ENCODE measurements at places on chromosomes 6 and 20.

- no peak for DNase-seq
Measured at GRCh38 chr6:166855416-166855815, 100.9 kb downstream of the RNASET2 start.

DNA sequence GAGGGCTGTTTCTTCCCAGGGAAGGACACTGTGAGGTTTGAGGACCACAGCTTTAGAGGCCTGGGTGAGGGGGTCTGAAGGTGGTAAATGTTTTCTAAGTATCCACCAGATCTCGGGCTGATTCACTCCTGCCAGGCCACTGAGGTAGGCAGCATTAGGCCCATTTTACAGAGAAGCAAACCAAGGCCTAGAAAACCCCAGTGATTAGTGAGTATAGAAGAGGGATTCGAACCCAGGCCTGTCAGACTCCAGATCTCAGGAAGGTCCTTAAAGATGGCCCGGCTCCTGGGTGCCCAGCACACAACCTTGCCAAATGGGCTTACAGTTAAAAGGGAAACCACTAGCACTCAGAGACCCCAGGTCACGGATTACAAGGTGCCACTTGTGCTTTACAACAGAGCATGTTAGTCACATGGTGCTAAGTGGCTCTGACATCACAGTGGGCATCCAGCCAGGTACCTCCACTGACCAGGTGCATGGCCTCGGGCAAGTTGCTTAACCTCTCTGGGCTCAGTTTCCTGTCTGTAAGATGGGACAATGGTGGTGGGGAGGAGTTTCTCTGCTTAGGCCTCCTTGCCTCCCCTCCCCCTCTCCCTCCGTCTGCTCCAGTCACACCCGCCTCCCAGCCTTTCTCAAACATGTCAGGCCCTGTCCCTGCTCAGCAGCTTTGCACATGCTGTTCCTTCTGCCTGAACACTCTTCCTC is 18.8 kb upstream of the SIRPA start:
- no peak for DNase-seq

GRCh38 chr20:23596579-23597250 is 9.0 kb downstream of the CST9 start:
- DNase-seq: no peak

DNA sequence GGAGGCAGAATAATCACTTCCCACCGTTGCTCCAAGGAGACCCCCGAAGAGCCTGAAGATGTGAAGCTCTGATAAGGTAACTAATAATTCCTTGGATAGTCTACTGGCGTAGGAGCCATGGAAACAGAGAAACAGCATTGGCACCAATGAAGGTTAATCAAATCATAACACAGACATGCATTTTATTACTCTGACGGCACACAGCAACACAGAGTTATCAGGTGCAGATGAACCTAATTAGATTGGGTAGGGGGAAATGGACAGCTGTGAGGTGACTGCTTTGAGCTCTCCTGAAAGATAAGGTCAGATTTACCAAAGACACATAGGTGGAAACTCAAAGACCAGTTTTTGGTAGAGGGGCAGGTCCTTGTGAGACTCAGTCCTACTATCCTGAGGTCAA is 544.0 kb upstream of the AGPAT4 start:
- no peak for DNase-seq

GRCh38 chr6:54698974-54699373 is 147.6 kb upstream of the FAM83B start:
- no peak for DNase-seq

Measured in activated T-cell treated with anti-CD3 and anti-CD28 coated beads, Interleukin-2, amount 50 U/mL, for 4 hours (primary cell).